HepG2 (cell line): ENCODE measurements at places on chromosomes 1 and 21. TPM values are rescaled to one million over a fixed set of nuclear protein-coding genes. Genes with fewer than 3 reads are reported as not detected.

DNA sequence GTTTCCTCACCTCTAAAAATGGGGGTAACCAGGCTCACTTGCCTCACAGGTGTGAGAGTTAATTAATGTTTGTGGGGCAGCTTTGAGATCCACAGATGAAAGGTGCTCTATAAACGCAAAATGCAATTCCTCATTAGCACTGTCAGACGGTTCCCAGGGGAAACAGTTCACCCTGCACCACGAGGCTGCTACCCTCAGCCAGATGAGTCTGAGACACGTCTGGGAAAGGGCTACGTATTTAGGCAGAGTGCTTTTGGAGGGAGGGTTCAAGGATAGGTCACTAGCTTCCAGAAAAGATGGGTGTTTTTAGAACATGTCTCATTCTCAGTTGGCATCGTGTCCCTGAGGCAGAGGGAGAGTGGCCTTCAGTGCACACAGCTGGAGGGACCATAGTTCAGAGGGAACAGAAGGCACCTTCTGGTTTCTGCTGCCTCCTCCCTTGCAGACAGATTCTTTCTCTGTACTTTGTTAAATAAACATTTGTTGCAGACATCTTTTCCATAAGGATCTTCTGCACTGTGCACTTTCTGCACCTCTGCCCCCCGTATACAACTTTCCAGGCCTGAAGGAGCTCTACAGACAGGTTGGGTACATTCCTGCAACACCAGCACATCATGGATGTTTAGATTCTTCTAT lies 139.9 kb downstream of the CLIC6 start:
- peaks cover 50% of the 10 kb centered on the region for H3K4me1 ChIP-seq
- H3K4me3 ChIP-seq = no peak overlapping the region
- no peaks in the 10 kb centered on the region for H3K27me3 ChIP-seq
- DNase-seq = no peak
- no peak overlapping the region for H3K27ac ChIP-seq
- peaks cover 44% of the 10 kb centered on the region; the same call in 2 of the 3 replicates for H3K36me3 ChIP-seq

GRCh38 chr1:32989160-32990050 lies 24.8 kb upstream of the RNF19B start:
- H3K4me3 ChIP-seq = no peak overlapping the region
- no peak for DNase-seq

DNA sequence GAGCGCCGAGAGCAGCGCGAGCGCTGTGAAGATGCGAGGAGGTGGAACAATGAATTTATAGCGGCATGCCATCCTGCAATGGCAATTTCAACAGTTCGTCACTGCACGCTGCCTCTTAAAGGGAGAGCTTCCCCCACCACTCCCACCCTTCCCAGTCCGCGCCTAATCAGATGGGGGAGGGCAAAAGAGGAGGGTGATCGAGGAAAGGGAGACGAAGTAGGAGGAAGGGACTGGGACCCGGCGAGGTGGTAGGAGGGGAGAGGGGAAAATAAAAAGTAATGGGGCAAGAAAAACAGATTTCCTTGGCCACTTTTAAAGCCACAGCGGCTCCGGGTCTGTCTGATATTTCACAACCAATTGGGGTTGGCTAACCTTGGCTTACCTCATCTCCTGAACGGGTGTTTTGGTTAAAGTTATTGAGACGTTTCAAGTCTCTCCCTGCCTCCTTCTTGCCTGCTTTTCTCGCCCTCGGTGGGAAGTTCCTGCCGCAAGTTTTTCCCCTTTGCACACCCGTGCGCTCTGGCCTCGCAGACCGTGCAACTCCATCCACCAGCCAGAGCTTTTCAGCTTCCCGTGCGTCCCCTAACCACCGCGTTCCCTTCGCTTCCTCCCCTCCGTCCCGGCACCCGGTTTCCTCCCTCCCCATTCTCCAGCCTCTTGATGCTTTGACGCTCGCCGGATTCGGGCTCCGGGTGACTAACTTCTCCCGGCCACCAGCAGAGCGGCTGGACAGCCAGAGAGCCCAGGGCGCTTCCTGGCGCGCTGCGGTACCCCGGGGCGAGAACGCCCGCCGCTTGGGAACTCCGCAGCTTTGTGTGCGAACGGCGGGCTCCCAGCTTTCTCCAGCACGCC lies at the start of gene ADAMTS5:
Gene ADAMTS5 (minus strand): TSS at position 27 of the 852 bp plus-strand sequence. CDS start 697 bp downstream, outside the sequence.
- DNase-seq = no peak
- H3K4me1 ChIP-seq = no peaks in the 10 kb centered on the region
- H3K27me3 ChIP-seq = no peaks in the 10 kb centered on the region
- no peak within 1 kb of the TSS for H3K4me3 ChIP-seq
- no peaks in the 10 kb centered on the region for H3K36me3 ChIP-seq

- H3K27ac ChIP-seq = no peak overlapping the region
- peaks cover 51% of the 10 kb centered on the region for H3K4me1 ChIP-seq
- H3K36me3 ChIP-seq = no peaks in the 10 kb centered on the region
Observed at GRCh38 chr1:16070640-16071355, 2.7 kb downstream of the FAM131C start.

The DIRAS3 gene
- total RNA-seq = not detected in 2 replicates

The RNU1-1 gene
- 859 and 11,018 TPM in 2 replicates for total RNA-seq
